Umbilical cord (tissue), 2 donors: ENCODE measurements at places on chromosomes 16 and 17.

DNA sequence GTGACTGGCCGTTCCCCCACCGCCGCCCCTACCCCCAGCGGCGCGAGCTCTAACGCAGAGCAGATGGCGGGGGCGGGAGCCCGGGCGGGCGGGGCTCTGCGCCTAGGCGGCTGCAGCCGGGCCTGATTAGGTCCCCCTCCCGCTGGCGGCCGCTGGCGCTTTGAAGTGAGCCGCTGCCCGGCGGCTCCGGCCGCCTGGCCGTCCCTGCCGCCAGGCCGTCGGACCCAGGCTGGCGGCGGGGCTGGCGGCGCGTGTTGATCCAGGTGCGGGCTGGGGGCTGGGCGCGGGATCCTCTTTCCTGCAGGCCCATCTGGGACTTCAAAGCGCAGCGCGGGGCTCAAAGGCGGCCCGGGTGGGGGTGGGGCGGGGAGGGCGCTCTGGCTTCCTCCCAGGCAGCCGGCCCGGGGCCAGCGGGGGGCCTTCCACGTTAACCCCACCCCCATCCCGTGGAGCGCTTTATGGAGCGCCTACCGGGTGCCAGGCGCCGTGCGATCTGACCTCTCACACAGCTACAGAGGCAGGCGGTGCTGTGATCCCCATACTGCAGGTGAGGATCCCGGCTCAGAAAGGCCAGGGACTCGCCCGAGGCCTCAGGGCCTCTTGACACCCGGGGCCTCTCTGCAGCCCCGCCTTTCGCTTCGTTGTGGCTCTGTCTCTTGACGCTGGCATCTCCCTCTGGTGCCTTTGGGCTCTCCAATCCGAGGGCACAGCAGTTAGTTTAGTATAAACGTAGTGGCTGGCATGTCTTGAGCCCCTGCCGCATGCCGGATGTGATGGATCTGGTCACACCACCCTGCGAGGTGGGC is 80.0 kb upstream of the NKD1 start:
- DNase-seq, result peak; percentile 56

DNA sequence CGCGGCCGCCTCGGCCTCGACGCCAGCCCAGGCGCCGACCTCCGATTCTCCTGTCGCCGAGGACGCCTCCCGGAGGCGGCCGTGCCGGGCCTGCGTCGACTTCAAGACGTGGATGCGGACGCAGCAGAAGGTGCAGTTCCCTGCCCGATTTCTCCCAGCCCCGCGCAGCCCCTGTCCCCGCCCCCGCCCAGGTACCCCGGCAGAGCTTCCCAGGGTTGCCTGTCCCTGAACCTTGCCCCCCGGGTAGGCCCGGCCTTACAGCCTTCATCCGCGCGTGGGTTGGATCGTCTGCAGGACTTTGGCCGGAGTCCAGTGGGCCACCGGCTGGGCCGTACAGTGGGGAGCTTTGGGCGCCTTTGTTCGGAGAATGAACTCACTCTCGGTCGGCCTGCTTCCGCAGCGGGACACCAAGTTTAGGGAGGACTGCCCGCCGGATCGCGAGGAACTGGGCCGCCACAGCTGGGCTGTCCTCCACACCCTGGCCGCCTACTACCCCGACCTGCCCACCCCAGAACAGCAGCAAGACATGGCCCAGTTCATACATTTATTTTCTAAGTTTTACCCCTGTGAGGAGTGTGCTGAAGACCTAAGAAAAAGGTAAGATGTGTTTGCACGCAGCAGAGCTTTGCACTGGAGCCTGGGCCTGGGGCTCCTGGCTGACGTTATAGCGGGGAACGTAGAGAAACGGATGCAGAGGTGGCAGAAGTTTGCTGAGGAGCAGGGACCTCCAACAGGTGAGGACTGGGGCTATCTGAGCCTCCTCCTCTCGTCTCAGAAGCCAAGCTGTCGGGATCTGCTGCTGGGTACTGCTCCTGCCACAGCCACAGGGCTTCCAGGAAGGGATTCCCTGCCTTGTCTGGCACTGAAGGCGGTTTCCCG is 593 bp downstream of the GFER start:
- no peak for DNase-seq

- peak; percentile 40 for DNase-seq
Measured at GRCh38 chr17:79325709-79326430, 251.2 kb downstream of the ENGASE start.

DNA sequence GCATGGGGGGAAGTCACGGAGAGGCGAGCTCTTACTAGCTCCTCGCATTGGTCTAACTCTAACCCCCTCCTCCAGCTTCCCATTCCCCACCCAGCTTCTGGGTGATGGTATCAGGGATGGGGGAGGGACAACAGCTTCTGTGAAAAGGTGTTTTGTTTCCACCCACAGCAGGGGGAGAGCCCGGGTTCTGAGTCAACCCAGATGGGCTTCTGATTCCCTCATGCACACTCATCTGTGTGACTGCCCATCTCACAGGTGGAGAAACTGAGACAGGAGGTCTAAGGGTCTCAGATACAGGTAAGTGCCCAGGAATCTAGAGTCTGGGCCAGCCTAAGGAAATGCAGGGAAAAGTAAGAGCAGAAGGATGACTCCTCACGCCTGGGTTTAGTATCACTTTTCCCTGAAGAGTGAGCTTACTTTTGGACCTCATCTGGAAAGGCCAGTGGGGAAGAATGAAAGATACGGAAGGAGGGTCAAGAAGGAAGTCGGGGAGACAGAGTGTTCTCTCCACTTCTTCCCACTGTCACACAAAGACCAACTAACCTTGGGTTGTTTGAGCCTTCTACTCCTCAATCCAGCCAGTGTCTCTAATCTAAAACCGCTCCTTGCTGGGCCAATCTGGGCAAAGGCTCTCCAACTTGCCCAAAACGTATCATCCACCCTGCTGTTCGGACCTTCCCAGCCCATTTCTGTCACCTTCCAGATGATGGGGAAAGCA is 3.1 kb upstream of the TLCD2 start:
- no peak for DNase-seq

- DNase-seq, result no peak
Measured at GRCh38 chr16:26071101-26071866, 379.5 kb downstream of the HS3ST4 start.

GRCh38 chr17:45316434-45317110 is at the start of gene MAP3K14:
Gene MAP3K14 (minus strand): TSS chr17:45317020. CDS start chr17:45290745, 26,275 bp downstream.
- DNase-seq, result peak; percentile 79

DNA sequence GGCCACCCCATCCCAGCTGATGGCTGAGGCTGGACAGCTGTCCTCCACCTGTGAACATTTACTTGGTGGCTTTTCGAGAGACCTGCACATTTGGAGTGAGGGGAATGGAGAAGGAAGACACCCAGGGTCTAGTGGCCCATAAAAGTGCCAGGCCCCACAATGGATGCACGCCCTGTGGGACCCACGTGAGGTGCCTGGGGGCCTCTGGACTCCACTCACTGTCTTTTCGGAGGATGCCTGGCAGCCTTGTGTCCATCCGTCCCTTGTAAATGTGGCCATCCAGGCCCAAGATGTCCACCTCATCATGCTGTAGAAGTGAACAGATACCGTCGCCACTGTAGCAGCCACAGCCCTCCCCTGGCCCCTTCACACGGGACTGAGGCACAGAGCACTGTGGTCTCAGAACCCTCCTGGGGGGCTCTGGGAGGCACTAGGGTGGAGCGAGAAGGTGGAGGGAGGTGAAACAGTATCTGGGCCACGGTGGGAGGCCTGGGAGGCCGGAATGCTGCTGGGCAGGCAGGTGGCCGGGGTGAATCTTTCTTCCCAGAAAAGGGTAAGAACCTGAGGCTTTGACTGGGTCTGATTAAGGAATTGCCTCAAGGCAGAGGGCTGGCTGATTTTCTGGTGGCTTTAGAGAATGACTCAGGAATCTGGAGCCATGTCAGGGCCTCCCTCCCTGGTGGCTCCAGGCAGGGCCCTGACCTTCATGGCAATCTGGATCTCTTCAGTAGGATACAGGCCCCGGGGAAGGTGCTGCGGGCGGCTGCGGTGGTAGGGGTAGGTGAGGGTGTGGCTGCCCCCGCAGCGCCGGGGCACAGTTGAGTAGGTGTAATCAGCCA is 11.5 kb downstream of the UBALD2 start:
- DNase-seq, result no peak

DNA sequence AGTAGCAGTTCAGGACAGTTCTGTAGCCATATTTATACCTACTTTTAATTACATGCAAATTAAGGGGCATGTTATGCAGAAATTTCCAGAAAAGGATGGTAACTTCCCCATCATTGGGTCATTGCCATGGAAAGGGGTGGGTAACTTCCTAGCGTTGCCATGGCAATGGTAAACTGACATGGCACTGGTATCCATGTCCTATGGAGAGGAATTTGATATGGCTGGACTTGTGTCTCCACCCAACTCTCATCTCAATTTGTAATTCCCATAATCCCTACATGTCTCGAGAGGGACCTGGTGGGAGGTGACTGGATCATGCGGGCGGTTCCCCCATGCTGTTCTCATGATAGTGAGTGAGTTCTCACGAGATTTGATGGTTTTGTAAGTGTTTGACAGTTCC is 35.6 kb upstream of the CACNG4 start:
- DNase-seq, result no peak

- DNase-seq, result peak; percentile 93
Measured at GRCh38 chr17:16589097-16589969, 20.3 kb upstream of the ZNF287 start.

- no peak for DNase-seq
Measured at GRCh38 chr16:11781773-11782172, 15.3 kb downstream of the ZC3H7A start.

DNA sequence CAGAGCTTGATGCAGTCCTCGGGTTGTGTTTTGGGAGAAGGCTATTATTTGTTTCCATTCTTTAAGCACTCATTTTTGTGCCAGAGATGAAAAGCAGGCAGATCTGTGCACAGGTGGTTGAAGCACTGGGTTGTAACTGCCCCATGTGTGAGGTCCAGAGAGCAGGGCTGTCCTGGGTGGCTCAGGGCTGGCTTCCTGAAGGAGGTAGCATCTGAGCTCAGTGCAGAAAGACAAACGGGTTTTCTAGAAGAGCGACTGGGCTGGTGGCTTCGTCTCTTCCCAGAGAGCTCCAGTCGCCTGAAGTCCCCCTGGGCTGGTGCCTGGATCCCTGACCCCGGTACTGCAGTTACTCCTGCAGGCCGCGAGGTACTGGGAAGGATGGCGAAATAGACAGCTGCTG is 274.0 kb downstream of the SNX29 start:
- DNase-seq, result no peak

- DNase-seq, result no peak
Measured at GRCh38 chr16:86464044-86464443, 46.3 kb upstream of the FOXF1 start.

DNA sequence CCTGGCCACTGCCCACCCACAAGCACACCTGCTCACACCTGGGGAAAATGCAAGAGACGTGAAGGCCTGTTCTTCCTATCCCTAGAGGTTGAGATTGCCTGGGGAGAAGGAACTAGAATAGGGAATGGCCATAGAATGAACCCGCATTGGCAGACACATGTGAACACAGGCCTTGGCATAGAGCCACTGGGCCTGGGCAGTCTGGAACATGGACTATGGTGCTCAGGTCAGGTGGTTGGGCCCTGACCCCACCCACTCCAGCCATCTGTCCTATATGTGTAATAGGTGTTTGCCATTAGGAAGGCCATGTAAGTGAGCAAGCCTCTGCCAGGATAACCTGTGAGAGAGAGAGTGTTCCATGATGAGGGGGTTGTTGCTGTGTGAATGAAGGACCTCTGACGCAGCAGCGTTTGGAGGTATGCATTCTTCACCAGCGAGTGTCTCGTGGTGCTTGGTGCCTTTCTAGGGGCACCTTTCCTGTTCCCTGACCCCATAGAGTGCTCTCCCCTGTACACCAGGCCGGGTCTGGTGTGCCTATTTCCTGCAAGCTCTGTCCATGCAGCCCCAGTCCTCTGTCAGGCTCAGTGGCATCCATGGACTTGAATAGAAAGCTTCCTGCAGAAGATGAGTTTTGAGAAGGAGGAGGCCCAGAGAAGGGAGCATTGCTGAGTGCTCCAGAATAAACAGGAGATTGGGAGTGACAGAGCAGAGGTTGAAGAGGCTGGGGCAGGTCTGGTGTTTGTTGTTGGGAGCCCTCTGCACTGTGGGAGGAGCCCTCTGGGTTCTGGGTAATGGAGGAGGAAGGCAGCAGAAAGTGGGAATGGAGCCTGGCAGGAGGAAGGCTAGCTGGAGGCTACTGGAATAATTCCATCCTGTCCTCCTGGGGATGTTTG is 15.6 kb downstream of the CTRL start:
- DNase-seq, result no peak

DNA sequence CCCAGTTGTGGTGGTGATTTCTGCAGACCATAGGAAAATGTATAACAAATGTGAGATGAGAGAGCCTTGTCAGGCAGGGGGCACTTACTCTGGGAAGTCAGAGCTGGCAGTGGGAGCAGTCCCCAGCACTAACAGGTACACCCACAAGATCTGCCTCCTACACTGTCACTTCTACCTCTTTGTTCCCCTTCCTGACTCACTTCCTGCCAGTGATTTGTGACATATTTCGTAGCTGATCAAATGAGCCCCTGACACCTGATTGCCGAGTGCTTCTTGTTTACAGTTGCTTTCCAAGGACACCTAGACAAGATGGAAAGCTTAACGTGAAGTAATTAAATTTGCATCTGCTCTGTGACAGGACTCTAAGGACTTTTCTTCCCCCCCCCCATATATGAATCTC is 40.5 kb downstream of the FTO start:
- DNase-seq, result no peak

- DNase-seq, result peak; percentile 21
Measured at GRCh38 chr17:10698096-10698818, 863 bp downstream of the ADPRM start.

- DNase-seq, result no peak
Measured at GRCh38 chr17:15194859-15195277, 70.3 kb downstream of the PMP22 start.

- no peak for DNase-seq
Measured at GRCh38 chr17:60901242-60901641, 223.6 kb downstream of the BCAS3 start.

DNA sequence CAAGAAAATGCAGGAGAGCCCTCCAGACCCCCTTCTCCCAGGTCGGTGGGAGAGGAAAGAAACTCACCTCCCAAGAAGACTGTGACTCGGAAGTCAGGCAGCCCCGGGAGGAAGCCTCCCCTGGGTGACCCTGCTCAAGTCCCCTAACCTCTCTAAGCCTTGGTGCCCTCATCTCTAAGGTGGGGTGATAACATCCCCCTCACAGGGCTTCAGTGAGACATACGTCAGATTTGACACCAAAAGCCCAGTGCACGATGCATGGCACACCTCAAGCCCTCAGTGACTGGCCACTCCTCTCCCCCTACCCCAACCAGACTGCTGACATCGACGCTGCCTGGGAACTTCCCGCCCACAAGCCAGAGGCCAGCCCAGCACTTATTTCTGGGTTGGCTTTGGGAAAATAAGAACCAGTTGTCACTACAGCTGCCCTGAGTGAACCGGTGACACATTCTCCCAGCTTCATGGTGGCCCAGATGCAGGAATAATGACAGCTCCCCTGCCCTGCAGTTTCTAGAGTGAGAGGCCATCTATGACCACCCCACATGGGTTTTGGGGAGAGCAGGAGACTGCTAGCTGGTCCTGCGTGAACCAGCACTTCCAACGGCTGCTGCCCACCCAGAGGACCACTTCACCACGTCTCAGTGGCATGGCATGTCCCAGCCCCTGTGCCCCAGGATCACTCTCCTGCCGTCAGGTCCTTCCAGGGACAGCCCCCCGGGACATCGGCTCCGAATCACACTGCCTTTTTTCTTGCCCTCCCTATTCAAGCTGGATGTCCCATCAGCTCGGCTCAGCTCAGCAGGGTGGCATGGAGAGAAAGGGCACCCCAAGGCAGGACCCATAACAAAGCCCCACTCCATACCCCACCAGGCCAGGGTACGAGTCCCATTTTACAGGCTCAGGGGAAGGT is 9.5 kb downstream of the KNOP1 start:
- no peak for DNase-seq

GRCh38 chr16:764848-765487 is 4.4 kb downstream of the MSLN start:
- DNase-seq, result no peak
